Renal cortex interstitium (tissue), 15 donors: ENCODE measurements at places on chromosomes 11 and 22.

DNA sequence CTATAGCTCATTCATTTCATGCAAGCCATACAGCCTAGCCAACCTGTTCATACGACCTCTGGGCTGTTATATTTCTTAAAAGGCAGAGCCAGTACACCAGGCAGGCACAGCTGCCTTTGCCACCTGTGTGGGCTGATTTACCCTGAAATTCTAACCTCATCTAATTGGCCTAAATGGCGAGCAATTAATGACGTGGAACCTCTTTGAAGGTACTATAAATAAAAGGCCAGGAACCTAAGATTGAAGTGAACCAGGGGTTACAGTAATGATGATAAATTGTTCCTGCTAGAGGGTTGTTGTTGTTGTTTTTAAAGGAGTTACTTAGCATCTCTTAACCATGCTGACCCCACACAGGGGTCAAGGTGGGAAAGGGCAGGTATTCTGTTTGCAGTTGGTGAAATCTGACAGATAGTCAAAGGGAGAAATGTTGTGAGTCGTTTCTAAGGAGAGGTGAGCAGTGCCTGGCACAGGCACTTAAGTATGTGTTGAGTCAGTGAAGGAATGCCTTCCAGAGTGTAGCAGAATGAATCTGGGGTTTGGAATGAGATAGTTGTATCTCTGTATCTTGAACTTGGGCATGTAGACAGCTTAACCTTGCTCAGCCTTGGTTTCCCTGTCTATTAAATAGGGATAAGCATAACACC is 213.5 kb upstream of the NAV2 start:
- no peak for DNase-seq

- DNase-seq: no peak
These were observed 16.9 kb downstream of the FXYD6 start for GRCh38 chr11:117859488-117860112.

DNA sequence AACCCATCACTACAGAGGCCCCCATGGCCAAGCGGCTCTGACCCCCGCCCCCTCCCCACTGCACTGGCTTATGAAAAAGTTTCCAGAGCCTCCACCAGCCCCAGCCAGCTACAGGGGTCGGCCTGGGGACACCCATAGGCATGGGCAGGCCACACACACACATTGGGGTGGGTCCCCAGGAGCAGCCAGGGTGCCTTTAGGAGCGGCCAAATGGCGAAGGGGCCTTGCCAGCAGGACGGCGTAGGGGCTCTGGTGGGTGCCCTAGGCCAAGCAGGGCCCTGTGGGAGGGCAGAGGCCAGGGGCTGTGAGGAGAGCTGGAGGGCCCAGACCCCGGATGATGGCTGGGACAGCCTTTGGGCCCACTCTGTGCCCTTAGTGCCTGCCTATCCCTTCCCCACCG is 10.1 kb downstream of the TSSC4 start:
- no peak for DNase-seq

DNA sequence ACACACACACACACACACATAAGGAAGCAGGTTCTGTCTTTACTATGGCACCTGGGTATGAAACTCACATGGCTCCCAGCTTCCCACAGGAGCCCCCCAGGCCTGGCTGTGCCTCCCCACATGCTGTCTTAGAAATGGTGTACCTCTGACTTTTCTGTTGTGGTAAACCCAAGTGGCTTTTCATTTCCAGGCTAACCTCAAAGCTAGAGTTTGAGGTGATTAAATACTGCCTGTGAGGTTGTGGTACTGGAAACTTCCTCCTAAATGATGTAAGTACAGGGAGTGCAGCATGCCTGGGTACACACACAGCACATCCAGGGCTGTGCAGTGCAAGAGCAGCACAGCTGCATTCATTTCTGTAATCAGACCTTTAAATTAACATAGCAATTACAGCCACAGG is 34.4 kb downstream of the ME3 start:
- DNase-seq: no peak

- no peak for DNase-seq
These were observed 25.6 kb downstream of the TXN2 start for GRCh38 chr22:36455571-36456463.
